HL-60 (cell line): ENCODE measurements at places on chromosomes 12 and 14.

GRCh38 chr14:95071649-95072280 is 85.6 kb downstream of the DICER1 start:
- DNase-seq = no peak

GRCh38 chr12:112887550-112887949 is 19.2 kb upstream of the OAS1 start:
- no peak for DNase-seq

DNA sequence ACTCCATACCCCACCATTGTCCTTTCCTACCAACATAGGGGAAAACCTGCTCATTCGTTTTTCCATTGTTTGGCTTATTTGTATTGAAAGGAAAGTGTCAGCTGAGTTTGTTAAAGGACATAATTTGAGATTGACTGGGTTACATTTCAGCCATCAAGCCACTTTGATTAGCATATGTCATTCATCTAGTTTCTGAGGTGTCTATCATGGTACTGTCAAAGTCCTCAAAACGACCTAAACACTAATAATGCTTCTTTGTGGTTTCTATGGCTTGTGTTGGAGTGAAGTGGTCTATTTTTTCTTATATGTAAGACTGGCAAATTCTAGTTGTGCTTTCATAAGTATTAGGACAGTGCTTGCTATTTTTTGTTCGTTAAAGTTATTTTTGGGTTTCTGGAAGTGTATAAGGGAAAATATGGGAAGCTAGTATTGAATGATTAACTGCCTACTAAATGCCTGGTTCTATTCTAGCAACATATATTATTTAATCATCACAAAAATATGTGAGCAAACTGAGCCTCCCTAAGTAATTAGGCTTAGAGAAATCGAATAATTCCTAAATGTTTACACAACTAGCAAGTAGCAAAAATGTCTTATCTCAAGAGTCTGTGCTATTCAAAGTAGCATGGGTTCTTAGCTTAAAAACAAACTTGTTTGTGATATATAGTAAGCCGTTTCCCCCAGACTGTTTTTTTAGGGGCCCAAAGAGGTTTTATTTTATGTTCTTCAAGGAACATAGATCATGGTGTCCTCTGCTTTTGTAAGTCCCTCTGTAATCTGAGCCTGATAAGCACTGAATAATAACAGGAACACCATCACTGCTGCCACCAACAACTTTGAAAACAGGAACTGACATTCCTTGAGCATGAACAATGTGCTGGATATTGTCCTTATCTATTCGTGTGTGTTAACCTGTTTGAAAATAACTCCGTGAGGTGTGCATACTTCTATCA is 67.1 kb downstream of the DERA start:
- DNase-seq = no peak

DNA sequence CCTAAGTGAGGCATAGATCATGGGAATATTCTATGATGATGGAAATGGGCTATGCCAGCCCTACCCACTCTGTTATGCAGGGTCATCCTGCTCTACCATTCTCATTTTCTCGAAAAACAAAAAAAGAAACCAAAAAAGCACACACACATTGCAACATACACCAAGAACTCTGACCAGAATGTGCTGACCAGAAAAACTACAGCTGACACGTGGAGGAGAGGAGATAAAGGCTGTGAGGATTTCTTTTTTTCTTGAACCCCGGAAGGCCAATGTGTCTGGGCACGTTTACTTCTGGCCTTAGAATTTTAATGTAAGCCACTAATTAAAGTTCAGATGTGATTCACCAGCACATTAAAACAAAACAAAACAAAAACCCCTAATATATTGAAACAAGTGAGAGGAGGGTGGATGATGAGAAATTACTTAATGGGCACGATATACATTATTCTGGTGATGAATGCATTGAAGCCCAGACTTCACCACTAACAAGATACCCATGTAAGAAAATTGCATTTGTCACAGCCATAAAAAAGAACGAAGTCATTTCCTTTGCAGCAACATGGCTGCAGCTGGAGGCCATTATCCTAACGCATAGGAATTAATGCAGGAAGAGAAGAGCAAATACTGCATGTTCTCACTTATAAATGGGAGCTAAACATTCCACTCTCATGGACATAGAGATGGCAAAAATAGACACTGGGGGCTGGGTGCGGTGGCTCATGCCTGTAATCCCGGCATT is 66.3 kb upstream of the PLEKHG3 start:
- no peak for DNase-seq

DNA sequence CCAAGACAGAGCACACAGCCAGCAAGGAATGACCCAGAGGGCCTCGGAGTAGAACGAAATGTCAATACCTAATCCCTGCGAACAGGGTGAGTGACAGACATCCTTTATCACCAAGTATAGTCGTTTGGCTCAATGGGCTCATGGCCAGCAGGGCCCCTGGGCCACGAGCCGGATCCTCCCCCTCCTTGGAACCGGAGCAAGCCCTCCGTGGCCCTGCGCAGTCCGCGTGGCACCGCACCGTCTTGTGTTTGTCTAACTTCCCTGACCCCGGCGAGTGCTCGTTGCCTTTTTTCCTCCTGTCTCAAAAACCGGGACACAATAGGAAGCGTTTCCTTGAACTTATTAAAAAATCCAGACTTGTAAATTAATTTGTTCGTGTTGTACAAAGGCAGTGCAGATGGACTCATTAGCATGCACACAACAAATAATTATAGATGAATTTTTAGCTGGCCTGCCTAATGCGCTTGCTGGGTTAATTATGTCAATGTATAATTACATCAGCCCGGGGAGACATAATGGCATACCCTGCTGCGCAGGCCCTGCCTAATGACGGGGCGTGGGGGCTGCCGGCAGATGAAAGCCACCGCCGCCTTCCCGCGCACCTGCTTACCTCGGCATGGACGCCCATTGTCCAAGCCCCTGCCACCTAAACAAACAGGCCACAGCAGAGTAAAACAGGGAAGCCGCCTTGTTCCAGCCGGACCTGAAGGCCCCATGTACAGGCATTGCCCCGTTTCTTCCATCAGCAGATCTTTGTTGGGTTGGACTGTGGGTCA is 81.6 kb downstream of the PHETA1 start:
- DNase-seq = no peak

- no peak for DNase-seq
Measured at GRCh38 chr14:74848768-74849167, 27.2 kb downstream of the PROX2 start.

DNA sequence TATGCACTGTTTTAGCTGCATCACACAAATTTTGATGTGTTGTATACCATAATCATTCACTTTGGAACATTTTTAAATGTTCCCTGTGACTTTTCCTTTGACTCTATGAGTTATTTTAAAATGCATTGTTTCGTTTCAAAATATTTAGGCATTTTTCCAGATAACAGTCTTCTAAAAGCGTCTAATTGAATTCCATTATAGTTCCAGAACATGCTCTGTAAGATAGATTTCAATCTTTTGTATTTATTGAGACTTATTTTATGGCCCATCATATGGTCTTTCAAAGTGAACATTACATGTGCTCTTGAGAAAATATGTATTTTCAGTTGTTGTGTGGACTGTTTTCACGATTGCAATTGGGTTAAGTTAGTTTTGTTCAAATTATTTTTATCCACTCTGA is 98.7 kb upstream of the ARHGAP5 start:
- DNase-seq = no peak

DNA sequence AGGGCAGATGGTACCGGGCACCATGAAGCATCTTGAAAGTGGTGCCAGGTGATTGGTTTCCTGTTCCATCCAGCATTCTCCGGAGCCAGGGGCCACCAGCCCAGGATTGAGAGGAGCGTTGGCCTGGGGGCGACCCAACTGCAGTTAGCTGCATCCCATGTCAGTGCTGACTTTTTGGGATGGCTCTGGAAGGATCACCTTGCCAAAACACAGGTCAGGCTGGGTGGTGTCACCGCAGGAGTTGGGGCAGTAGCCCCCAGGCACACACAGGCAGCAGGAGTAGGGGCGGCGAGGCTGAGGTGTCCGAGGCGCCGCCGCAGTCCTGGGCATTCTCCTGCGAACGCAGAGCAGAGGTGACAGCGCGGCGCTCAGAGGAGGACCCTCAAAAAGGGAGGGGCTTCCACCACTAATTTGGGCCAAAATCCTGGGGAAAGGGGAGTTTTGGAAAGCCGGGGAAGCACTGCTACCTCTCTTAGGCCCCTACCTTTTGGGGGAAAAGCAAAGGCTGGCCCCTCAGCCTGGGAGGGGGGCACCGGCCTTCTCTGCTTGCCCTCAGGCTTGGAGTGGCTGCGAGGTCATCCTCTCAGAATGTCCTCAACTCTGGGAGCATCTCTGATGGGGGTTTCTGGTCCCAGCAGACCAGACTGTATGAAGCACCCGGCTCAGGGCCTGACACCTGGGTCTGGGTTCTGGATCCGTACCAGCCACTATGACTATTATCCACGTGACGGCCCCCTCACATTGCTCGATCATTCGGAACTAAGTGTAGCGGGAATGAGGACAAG is 26.7 kb upstream of the LRTM2 start:
- DNase-seq = no peak

GRCh38 chr14:96949594-96949993 is 152.4 kb downstream of the VRK1 start:
- no peak for DNase-seq

- DNase-seq = no peak
Measured at GRCh38 chr14:36605506-36605857, 23.1 kb upstream of the NKX2-8 start.

GRCh38 chr14:105176513-105176912 is 4.6 kb downstream of the NUDT14 start:
- no peak for DNase-seq

DNA sequence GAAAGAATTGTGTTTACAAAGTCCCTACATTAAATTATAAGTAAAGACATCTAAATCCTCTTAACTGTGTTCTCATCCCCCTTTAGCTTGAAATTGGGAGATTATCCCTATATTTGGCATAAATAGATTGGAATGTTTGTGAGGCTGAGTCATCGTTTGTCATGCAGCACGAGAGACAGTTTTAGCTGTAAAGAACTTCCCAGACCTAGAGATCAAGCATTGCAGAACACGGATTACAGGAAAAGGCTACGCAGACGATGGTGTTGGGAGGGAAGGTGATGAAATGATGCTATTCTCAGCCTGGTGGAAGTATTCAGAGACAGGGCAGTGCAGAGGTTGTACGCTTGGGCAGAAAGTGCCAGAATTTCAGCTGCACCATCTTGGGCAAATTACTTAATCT is 93.8 kb downstream of the PTPRB start:
- DNase-seq = no peak

DNA sequence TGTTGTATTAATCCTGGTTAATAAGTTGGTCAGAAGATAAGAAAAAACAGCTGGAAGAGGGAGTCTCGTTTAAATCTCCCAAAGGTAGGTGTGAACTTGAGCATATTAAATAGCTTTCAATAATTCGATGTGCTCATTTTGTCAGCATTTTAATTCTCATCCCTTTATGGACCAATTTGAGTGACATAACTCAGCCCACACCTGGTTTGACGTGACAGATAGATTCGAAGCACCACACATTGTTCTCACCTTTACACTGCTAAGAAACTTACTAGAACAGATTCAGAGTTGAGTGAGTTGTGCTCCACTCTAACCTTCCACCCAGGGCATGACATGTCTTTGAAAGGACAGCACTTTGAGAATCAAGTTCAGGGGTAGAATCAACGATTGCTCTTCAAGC is 161.4 kb upstream of the GZMB start:
- DNase-seq = no peak

GRCh38 chr14:92603309-92604242 is 90.0 kb downstream of the RIN3 start:
- DNase-seq = no peak

- DNase-seq = no peak
Measured at GRCh38 chr14:36162267-36162666, 14.3 kb downstream of the PTCSC3 start.

DNA sequence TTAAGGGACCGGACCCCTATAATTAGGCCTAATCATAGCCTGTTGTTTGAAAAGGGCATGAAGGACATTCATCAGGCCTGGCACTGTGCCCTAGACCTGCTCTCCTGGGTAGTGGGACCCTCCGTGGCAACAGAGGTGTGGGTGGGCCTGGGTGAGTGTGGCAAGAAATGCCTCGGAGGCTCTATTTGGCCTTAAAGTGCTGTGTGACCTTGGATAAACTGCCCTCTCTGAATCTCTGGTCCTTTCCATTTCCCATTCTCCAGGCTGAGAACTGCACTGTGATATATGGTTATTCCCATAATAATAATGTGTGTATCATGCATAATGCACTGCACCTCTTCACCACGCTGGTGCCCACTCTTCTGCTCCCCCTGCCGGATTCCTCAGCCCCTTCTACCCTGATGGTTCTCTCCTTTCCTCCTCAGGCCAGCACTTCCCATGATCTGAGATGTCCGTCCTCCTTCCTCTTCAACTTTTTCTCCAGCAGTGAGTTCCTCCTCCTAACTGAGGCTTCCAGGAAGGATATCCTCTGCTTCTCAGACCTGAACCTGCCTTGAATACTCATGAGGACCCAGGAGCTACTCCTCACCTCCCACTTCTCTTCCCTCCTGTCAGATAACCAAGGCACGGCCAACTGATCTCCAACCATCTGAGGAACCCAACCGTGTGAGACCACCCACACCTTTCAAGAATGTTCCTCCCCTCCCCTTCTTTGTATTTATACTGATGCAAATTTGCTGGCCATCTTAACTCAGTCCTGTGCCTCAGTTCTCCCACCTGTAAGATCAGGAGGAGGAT is 111.0 kb upstream of the PZP start:
- no peak for DNase-seq

GRCh38 chr12:63440048-63440447 is 228.2 kb downstream of the DPY19L2 start:
- DNase-seq = no peak

DNA sequence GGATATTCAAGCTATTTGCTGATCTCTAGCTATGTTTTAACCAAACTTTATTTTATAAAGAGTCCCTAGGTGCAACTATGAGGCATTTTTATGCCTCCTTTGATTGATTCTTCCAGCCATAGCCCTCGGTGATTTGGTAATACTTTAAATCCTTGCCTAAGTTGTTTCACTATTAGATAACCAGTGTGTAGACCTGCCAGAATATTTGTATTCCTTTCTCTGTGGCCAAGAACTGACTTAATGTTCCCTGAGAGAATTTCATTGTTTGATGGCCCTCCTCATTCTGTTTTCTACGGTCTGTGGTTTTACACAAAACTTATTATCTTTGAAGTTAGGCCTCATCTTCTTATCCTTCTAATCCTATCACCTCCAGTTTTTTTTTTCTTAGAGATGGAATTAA is 109.7 kb upstream of the MDGA2 start:
- DNase-seq = no peak

- DNase-seq = no peak
Measured at GRCh38 chr14:103260629-103261124, 73.4 kb upstream of the EIF5 start.
